ENCODE measurements at places on chromosomes 2 and 18.

DNA sequence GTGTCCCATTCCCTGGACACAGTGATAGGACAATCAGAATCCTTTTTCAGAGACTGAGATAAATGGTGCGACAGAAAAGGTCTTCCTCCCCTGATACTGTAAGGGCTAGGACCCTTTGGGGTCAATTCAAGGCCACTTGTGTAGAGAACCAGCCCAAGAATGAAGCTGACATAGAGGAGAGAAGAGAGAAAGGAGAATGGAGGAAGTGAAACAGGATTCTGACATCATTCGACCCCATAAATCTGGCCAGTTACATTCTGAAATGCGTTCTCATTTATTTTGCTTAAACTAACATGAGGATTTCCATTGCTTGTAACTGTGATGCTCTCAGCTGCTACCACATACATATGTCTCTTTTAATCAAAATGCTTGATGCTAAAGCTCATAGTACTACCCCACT, 148.1 kb downstream of the TMEM163 start:
- no peak for DNase-seq

GRCh38 chr2:221289389-221289788, 282.7 kb downstream of the EPHA4 start:
- DNase-seq: no peak

DNA sequence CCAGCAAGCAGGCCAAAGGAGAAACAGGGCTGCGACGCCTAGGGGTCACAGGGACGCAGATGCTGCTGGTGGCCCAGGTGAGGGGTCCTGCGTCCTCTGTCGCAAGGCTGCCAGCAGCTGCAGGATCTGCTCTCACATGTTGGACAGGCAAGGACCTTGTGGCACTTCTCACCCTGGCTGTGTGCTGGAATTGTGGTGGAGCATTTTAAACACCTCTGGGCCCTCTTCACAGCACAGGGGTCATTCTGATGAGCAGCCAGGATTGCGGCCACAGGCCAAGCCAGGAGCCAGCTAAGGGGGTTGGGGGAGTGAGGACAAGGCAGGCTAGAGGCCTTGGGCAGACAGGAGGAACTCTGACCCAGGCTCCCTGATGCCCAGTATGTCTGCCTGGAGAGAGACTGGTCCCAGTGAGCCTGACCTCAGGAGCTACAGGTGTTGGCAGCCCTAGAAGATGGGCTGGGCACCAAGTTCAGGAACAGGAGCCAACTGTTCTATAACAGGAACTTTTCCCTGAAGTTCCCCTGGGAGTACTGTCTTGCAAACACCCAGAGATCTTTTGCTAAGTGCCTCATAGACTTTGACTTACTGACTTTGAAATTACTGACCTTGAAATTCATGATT, 40.2 kb downstream of the EFR3B start:
- no peak for DNase-seq

DNA sequence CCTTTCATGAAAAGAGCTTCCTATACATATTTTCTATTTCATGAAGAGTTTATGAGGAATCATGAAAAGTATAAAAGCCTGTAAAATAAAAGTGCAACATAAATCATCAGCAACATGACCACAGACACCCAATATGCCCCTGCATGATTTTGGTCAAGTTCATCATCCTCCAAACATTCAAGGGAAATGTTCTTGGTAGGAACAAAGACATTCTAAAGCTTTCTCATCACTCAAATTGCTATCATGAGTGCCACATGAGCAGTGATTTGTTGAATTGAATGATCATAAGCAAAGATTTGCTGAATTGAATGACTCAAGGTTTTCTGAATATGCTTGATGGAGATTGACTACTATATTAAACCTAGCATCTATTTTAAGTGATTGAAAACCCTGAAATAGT, 172.2 kb downstream of the MBD2 start:
- no peak for DNase-seq

DNA sequence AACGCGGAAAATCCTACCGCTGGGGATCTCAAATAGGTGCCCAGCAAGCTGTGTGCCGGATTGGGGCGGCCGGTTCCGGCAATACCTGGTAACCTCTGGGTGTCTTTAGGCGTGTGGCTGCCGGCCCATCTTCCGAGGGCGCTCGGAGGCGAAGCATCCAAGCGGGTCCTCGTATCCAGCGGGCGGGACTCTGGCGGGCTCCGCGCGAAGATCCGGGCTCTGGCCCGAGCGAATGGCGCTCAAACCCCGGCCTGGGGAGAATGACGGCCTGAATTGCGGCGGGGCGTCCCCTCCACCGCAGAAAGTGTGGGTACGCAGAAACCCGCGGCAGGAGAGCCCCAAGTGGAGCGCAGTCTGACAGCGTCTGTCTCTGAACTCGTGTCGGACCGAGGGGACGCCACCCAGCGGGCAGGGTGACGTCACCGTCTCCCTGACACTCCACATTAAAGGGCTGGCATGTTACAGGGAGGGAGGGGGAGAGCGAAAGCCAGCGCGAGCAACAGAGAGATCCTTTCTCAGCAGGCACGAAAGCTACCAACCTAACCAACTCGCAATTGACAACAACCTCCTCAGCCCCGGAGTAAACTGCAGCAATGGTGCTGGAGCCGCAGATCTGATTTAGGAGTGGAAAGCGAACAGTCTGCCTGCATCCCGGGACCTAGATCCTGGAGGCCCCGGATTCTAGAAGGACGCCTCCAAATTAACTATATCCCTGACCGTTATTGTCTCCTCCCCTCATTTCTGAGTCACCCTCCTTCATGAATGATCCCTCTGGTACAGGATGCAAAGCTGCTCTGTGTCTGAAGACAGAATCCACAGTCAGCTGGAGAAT, at the start of gene SKOR2:
Gene SKOR2, minus strand, starts transcription at position 372 of the 832 bp plus-strand sequence. CDS start 2,477 bp downstream, outside the sequence.
- DNase-seq: no peak

DNA sequence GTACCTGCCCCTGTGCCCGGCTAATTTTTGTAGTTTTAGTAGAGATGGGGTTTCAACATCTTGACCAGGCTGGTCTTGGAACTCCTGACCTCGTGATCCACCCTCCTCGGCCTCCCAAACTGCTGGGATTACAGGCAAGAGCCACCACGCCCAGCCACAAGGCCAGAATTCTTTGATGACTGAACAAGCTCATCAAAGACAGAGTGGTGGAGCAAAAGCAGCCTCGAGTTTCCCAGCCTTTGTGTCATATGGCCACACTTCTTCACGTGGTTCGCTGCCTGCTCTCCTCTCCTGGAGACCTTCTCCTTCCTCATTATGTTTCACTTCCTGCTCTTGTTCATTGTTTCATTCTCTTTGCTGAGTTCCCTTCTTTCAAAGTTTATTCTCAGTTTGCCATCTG, 9.9 kb upstream of the NPC1 start:
- no peak for DNase-seq

GRCh38 chr2:66567729-66568128, 132.8 kb downstream of the MEIS1 start:
- DNase-seq: no peak

DNA sequence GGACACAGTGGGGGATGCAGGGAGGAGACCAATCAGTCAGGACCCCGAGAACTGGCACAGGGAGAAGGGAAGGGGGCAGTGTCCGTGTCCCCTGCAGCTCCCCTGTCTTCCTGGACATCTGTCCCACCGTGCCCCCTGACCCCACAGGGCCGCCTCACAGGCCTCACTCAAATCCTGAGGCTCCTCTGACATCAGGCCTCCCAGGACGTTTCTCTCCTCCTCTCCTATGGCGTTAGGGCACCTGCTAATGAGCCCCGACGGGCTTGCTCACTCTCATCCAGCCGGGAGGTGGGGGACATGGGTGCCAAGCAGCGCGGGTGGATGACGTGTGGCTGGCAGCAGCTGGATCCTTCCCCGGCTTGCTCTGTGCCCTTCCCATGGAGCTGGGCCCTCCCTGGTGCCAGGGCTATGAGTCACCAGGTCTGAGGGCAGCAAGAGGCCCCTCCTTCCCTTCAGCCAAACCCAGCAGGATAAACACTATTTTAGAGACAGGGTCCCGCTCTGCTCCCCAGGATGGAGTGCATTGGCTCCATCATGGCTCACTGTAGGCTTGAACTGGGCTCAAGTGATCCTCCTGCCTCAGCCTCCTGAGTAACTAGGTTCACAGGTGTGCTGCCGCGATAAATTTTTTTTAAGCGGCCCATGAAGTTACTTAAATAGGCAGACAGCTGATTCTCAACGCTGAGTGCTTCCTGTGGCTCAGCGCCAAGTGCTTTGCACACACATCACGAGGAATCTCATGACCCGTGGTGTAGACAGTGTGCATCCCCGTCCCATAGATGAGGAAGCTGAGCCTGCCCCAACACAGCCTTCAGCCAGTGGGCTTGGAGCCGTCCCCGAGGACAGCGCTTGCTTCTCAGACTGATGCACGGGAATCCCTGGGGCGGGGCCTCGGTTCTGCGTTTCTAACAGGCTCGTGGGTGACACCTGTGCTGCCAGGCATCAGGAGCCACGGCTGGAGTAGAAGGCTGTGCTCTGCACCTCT, 64.5 kb upstream of the HDAC4 start:
- DNase-seq: no peak

DNA sequence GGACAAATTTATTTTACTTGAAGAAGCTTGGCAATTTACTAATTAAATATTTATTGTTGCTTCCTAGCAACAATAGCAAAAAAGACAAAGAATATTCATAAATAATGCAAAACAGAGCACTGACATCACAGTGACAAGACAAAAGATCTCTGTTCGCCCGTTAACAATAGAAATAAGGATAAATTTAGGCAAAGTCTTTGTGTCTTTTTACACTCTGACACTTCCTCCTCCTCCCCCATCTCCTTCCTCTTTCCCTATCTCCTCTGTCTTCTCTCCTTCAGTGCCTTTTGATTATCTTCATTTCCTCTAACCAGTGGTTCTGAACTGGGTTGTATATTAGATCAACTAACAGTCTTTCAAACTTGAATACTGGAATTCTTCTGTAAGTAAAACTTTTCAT, 808.4 kb downstream of the ERBB4 start:
- no peak for DNase-seq

DNA sequence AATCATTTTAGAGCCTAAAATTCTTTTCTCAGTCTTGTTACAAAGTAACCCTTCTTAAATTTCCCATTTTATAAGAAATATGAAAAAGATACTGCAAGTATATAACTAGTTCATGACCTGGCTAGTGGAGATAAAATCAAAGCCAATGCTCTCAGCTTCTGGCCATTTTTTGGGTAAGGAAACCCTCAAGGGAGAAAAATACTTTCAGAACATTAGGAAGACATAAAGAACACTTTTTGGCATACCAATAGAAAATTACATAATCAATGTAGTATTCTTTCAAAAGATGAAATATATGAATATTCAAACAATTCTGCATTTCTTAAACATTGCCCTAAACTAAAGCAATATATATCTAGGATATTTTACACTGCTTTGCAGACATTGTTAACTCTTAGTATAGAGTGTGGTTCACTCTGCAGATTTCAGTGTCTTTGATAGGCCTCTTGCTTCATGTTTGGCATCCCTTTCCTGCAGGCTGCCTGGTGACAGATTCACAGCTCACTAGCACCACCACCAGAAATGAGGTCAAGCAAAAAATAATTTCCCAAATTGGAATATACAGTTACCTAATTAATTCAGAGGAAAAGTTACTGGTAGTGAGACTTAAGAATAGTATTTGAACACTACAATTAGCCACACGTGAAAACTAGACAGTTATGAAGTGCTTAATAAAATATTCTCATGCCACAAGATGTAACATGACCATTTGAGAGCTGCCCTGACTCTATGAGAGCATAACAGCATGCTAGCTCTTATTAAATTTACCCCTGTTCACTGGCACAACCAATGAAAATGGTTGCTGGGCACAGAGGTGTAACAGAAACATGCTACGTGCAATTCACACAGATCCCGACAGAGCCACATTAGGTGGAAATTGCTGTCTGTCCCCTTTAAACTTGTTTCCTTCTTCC, 36.0 kb downstream of the PAIP2B start:
- no peak for DNase-seq

GRCh38 chr2:38464971-38465788, 88.1 kb upstream of the ATL2 start:
- DNase-seq: no peak

DNA sequence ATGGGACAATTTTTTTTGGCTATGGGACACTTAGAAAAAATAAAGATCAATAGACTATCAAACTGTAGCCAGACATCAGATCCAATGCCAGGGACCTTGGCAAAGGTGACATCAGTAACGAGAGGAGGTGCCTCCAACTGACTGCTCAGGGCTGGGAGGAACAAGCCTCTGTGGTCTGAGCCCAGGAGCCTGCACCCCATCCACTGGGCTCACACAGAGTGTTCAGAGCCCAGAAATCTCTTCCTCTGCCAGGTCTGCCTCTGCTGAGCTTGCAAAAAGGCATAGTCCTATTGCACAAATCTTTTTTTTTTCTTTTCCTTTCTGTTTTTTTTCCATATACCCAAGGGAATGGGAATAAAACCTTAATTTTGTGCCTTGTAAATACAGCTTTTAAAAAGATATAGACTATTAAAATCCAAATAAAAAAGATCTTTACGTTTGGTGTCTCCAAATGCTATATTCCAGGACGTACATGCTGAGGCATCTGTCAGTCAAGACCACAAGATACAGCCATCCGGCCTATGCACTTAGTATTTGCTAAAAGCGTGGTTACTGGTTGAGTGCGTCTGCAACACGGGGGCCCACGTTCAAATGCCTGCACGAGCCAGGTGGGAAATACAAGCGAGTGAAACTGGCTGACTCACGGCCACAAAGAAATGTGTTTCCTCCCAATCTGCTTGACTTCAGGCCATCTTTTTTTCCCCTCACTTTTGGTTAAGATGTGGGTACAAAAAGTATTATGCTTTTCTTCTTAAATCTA, 7.8 kb upstream of the ARHGAP25 start:
- no peak for DNase-seq

GRCh38 chr2:225100856-225101294, 58.6 kb upstream of the DOCK10 start:
- DNase-seq: no peak

Data from HuH-7.5 (cell line).